Activated gamma-delta T cell treated with anti-CD3 and anti-CD28 coated beads, Interleukin-2, amount 50 U/mL, for 16 hours (primary cell): ENCODE measurements at places on chromosomes 6 and 20.

- DNase-seq = no peak
Observed at GRCh38 chr6:43242908-43243663, at the start of gene TTBK1. Gene TTBK1 (plus strand): TSS chr6:43243481. CDS start chr6:43246661, 3,180 bp downstream.

DNA sequence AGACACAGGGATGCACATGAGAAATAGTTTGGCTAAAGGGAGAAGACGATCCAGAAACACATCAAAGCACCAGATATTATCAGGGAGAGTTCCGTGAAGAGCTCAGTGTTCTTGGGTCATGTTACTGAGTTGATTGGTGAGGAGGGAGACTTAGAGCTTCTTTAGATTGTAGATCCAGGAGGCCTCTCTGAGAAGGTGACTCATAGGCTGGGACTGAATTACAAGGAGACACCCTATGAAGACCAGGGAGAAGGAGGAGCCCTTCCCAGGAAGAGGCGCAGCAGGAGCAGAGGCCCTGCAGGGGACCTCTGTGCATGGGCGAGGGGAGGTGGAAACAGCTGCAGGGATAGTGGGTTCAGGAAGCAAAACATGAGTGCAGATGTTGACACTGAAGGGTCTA lies 196.5 kb downstream of the SLC24A3 start:
- DNase-seq = no peak

DNA sequence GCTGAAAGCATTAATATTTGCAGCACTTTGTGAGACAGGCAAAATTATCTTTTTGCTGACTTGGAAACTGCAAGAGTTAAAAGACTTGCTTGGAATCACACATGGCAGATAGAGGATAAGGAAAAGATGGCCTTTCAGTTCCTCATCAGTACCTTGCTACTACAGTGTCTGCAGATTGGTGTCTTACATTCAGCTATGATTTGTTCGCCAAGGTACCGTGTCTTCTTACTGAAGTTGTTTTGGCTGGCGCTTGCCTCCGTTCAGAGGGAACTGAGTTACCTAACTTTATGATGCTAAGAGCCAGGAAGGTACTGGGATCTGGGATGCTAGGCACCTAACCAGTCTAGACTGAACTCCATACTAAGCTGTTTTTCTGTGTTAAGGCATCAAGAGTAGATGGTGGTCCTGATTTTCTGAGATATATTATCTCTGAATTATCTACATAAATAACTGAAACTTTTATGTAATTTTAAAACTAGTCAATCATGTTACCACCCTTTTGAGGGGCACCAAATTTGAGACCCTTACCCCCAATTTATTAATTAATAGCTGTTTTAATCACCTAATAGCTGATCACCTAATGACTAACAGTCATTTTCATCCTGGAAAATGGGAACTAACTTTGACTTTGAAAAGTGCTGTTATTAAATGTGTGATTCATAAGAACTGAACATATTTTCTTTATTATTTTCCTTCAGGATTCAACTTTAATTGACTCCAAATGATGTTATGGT lies 2.5 kb downstream of the WTAP start:
- no peak for DNase-seq

- DNase-seq = no peak
Observed at GRCh38 chr6:24613361-24614042, 32.5 kb downstream of the KIAA0319 start.

- DNase-seq = no peak
Observed at GRCh38 chr6:37903351-37904340, 84.1 kb downstream of the ZFAND3 start.

DNA sequence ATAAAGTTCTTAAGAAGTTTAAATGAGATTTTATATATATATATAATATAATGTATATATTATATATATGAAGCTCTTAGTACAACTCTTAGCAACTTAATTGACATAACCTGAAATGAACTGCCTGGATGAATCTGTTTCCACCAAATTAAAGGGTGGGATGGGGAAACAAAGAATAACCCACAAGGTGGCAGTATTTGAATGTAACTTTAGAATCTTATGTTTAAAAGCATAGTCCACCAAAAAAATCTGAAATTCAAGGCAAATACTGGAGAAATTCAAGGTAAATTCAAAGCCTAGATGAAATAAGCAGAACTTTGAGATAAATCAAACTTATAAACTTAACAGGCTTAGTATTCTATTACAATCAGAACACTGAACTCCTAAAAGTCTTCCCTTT lies 4.4 kb upstream of the IBTK start:
- DNase-seq = no peak

DNA sequence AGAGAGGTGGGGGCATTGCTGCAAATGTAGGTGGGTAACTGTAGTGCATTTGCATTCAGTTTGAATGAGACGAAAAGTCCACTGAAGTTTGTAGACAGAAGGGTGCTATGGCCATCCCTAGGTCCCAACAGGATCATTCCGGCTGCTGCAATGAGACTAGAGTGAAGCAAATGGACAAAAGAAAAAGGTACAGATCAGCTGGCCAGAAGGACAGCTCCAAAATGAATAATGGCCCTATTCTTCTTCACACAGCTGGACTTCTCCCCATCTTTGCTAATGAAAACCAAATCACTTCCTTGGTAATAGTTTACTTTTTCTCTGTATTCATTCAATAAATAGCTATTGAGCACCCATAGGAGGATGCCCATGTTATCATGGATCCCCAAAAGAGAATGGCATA lies 56.4 kb upstream of the TPD52L1 start:
- no peak for DNase-seq

DNA sequence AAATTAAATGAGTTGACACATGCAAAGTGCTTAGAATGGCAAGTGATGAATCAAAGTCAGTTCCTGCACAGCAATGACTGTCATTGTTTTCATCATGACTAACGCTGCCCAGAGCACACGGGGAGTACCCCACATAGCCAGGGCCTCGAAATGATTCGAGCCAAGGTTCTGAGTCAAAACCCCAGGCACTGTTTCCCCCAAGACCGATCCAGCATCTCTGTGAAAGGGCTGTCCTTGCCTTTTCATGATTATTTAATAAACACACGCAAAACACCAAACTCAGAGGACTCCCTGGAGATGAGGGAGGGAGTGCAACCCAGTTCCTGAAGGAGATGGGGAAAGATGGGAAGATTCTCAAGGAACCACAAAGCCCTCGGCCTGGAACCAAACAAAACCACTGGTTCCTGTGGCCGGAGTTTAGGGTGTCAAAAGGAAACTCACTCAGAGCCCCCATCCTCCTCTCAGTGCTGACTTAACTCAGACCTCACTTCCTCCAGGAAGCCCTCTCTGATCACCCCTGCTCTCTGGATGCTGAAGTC lies 3.8 kb downstream of the PREX1 start:
- peak; percentile 50 for DNase-seq

- no peak for DNase-seq
Observed at GRCh38 chr6:53103993-53104675, 38.9 kb downstream of the FBXO9 start.

DNA sequence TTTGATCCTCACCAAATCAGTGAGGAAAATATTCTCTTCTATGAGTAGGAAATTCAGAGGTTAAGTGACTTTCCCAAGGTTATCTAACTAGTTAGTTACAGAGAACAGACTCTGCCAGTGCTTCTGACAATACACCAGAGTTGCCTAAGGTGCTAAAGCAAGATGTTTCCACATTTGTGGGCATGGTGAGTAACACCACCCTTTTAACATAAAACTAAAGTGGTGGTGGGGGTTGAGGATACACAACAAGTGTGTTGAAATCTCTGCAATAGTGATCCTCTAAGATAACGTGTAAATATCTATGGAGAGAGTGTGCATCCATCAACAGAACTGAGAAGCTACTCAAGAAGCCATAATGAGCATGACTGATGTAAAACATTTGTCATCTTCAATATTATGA lies 11.7 kb downstream of the VNN2 start:
- no peak for DNase-seq

GRCh38 chr6:104705916-104706442 lies 153.7 kb downstream of the HACE1 start:
- DNase-seq = no peak

DNA sequence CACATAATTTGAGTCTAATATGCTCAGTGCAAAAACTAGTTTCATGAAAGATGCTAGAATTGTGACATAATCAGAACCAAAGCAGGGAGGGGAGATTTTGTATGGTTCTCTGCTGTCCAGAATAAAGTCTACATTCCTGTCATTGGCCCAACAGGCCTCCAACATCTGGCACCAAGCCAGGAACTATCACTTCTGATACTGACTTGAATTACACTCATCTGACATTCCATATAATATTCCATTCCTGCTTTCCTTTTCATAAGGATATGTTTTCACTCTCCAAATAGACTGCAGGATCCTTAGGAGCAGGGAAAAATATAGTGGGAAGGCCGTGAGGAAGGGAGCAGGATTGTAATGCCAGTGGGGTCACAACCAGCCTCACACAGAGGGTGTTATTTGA lies 84.6 kb upstream of the BTN3A2 start:
- no peak for DNase-seq

DNA sequence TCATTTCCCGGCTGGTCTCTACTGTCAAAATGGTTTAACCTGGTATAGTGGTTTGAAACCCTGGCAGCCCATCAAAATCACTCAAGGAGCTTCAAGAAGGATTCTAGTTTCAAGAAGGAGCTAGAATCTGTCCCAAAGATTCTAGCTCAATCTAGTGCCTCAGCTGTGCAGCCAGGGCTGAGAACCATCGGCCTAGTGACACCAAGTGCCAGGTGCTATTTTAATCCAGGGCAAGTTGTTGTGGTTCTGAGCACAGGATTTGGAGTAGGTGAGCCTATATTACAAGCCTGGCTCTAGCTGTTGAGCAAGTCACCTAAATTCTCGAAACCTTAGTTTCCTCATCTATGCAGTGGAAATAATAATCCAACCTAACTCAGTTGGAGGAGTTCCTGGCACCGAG lies 3.7 kb downstream of the MOCS1 start:
- DNase-seq = no peak

- no peak for DNase-seq
Observed at GRCh38 chr20:37185686-37186085, 6.3 kb upstream of the MROH8 start.

- no peak for DNase-seq
Observed at GRCh38 chr6:79946272-79947190, 822 bp downstream of the ELOVL4 start.

DNA sequence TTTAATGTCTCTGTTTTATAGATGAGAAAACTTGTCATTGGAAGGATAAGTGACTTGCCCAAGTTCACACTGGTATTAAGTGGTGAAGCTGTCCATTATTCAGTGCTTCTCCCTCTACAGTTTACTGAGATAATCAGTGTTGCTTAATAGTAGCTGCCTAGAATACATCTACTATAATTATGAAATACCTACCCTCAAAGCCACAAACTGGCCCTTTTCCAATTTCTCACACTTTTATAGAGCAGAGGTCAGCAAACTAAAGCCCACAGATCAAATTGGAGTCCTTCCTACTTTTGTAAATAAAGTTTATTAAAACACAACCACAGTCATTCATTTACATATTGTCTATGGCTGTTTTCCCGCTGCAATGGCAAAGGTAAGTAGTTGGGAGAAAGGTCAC lies 73.5 kb downstream of the EYS start:
- DNase-seq = no peak

DNA sequence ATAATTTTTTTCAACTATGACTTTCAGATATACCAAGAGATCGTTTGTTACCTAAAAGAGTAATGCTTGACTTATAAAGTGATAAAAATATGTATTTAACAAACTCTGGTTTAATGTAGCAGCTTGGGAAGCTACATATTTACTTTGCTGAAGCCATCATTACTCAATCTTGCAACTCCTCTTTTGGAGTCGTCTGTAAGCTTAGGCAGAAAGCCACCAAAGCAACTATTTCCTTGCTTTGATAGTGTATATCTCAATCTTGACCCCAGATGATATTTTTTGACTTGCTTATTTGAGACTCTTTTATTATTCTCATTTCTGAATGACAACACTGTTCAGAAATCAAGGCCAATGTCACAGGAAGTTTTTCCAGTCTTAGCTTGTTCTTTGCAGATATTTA lies 183.0 kb downstream of the SAMD5 start:
- no peak for DNase-seq

- DNase-seq = no peak
Observed at GRCh38 chr20:54051068-54051467, 19.3 kb downstream of the BCAS1 start.

DNA sequence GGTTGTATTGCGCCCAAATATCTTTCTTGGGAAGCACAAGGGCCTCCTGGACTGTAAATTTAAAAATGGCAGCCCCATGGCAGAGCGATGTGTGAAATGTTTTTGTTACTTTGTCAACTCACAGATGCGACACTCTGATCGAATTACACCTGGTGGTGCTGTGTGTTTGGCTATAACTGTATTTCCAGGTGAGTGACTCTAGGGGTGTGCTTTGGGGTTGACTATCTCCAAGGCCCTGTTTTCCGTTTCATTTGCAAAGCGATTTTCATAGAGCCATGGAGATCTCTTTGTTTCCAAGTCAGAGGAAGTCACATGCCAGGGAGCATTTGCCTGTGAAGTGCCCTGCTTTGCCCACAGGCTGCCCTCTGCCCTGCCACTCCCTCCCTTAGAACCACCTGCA lies 93.5 kb downstream of the CDC5L start:
- no peak for DNase-seq

GRCh38 chr20:48490961-48491831 lies 336.6 kb downstream of the PREX1 start:
- DNase-seq = no peak

GRCh38 chr20:2745060-2745910 lies 52.7 kb downstream of the EBF4 start:
- DNase-seq = no peak

DNA sequence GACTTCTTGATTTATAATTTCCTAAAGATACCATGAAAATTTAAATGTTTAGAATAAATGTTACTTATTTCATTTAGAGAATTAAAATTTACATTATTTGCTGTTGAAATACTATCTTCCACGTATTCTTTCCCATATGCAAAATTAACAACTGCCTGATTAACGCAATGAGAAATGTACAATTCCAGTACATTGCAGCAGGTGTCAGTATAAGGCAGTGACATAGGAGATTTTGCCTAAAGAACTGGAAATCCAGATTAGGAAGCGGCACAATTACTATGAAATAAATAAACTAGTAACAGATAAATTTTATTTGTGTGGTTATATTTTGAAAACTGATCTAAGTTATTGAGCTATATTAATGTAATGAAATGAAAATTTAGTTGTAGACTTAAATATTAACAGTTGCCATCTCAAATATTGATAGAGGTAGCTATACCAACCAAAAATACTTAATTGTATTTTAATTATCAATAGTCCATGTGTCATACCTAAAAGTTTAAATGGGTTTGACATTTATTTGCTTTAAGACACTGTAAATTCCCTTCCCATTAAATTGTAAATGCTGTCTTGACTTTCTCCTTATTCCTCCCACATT lies 300.2 kb downstream of the UTRN start:
- DNase-seq = no peak
